ENCODE measurements at places on chromosomes 1 and 21.

DNA sequence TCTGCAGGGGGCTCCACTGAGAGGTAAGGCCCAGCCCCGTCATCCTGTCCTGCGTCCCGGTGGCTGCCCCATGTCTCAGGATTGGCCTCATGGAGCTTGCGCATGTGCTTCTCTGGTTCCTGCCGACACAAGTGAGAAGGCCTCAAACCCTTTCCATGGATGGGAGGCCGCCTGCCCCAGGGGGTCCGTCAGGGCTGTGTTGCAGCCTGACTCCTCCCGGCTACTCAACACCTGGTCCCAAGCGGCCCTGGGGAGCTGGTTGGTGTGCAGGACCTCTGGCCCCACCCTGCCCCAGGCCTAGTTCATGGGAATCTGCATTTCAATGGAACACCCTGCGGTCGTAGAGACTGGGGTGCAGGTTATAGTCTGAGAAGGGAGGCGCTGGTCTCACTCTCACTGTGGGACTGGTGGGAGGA, 21.1 kb upstream of the PDE9A start:
- no peak for DNase-seq

DNA sequence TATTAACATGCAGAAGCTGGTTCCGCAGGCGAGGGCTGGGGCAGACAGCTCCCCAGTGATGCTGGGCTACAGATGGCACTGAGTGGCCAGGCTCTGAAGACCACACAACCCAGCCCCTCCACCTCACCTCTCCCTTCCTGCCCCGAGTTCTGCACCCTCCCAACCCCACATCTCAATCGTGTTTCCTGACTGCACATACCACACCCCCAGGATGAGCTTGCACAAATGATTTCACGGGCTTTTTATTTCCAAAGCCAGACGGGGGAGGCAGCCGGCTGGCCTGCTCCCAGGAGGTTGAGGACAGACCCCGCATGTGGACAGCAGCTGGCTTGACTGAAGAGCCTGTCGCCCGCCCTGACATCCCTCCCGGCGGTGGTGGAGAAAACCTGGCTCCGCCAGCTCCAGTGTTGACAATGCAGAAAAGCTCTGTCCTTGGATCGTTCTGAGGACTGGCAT, 21.4 kb upstream of the ALDH4A1 start:
- DNase-seq: peak; percentile 29

GRCh38 chr1:108059945-108060344, 95.0 kb upstream of the VAV3 start:
- DNase-seq: no peak

DNA sequence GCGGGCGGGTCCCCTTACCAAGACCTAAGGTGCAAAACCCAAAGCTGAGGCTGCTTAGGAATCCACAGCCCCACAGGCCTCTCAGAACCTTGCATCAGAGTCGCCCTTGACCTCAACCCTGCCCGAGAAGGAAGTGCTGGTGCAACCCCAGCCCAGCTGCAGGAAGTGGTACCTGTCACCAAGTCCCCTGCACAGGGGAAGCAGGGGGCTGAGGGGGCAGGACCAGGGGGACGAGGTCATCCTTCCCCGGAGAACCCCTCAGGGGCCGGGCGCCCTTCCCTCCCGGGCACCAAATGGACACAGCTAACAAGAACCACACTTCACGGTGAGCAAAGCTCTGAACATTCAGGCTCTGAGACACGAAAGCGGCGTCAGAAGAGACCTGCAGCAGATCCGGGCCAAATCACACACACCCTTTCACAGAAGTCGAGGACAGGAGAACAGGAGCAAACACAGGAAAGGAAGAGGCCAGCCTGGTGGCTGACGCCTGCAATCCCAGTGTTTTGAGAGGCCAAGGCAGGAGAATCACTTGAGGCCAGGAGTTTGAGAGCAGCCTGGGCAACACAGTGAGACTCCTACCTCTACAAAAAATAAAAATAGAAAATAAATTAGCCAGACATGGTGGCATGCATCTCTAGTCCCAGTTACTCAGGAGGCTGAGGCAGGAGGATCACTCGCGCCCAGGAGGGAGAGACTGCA, 6.4 kb downstream of the ITGB2 start:
- peak; percentile 71 for DNase-seq

DNA sequence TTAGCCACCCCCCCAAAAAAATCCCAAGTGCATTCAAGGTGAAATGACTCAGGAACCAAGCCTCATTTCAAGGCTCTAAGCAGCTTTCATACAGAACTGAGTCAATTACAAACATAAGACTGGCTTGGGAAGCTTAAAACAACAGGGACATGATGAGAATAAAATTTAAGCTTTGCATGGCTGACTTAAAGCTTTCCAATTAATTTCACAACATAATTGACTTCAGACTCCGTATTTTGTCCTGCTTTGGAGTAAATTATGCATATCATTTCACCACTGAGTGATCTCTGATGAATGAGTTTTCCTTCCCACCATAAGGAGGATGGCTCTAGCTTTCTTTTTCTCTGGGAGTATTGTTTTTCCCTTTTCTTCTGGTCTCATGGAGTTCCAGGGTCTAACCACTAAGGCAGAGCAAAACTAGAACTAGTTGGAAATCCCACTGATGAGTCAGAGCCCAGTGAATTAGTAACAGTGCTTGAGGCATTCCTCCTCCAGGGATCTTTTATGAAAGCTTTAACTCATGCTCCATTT, 72.8 kb downstream of the XCL2 start:
- no peak for DNase-seq

GRCh38 chr1:31757204-31757679, 6.9 kb downstream of the ADGRB2 start:
- no peak for DNase-seq
